Hematopoietic multipotent progenitor cell treated with erythropoietin and hydrocortisone succinate and interleukin-3 and kit ligand, for 15 days (in vitro differentiated cells): ENCODE measurements at places on chromosomes 11 and 22.

- DNase-seq: no peak
Observed at GRCh38 chr11:46363455-46364005, 16.3 kb downstream of the DGKZ start.

- no peak for DNase-seq
Observed at GRCh38 chr11:118334745-118335144, 7.8 kb downstream of the CD3D start.

DNA sequence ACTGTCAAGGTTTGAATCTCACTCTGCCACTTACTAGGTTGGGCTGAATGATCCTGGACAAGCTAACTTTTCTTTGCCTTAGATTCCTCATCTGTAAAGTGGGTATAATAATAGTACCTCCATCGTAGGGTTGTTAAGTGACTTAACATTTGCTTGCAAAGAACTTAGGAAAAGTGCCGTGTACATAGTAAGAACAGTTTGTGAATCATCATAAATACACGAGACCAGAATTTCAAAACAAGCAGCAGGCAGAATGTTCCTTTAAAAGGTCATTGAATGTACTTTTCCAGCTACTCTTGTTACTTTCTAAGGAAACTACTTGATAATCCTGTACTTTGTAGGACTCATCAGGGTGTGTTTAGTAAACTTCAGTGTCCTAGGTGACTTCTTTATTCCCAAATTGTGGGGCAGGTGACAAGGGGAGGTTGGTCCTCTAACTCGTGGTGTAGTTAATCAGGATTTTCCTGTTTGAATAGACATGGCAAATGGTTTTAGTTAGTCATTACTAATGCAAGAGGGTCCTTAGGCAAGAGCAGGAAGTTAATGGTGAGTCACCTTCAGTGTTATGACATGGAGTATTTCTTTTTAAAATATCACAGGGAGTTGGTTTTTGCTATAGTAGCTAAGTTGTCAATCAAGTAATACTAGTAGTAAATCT lies 67.9 kb downstream of the YAP1 start:
- DNase-seq: no peak

DNA sequence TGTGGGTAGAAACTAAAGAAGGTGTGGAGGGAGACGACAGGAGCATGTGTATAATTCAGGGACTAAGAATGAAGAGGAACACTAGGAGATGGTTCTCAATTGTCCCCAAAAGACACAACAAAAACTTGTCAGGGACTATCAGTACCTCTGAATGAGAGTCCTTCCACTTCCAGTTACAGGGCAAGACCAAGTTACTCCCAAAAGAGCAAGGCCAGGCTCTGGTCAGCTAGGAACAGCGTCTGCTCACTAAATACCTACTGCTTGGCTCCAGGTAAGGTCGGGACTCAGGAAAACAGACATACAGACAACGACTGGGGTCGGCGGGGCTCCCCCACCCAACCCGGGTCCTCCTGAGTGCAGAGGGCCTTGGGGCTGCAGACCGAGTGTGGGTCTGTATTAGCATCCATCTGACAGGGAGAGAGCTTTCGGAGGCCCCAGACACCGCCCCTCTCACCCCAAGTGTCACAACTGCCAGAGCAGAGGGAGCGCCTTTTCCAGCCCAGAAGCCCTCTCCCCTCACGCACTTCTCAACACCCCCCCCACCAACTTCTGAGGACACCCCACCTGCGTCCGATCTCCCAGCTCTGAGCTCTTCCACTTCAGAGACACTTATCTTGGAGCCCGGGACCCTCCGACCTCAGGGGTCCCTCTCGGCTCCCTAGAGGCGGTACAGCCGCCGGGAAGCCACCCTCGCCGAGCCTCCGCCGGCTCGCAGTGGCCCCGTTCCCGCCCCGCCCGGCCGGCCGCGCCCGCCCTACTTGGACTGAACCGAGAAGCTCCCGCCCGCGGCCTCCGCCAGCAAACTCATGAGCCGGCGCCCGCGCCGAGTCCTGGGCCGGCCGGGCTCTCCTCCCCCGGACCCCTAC lies 522 bp downstream of the RHOG start:
- peak; percentile 64 for DNase-seq

DNA sequence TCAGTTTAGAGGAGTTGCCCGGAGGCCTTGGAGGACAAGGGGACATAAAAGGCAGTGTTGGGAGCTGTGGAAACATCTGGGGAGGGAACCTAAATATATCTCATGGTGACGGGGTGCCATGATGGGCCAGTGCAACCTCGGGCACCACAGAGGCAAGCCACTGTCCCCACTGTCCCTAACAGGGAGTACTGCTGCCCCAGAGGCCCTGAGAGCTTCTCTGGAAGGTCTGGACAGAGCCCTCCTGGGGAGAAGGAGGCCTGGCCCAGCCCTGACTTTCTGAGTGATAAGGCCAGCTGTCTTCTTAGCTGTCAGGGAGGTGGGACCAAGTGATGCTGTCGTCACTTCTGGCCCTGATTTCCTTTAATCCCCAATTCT lies 5.5 kb upstream of the P2RY6 start:
- no peak for DNase-seq

GRCh38 chr22:43853328-43853931 lies 8.9 kb downstream of the SULT4A1 start:
- peak; percentile 2 for DNase-seq

DNA sequence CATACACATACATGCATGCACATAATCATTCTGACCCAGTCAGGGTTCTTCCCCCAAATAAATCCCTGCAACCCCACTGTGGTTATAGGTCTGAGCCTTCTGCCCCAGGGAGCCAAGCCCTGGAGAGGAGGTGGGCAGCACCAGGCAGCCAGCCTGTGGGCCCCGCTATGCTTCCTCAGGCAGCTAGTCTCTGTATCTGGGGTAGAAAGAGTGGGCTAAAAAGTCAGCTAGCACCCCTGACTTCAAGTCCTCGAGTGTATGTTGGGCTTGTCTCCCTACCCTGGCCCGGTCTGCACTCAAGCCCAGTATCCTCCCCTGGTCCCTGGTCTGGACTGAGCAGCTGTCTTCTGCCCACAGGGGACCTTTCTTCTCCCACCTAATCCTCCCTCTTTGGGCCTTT lies 28.0 kb downstream of the KCNQ1OT1 start:
- DNase-seq: no peak

DNA sequence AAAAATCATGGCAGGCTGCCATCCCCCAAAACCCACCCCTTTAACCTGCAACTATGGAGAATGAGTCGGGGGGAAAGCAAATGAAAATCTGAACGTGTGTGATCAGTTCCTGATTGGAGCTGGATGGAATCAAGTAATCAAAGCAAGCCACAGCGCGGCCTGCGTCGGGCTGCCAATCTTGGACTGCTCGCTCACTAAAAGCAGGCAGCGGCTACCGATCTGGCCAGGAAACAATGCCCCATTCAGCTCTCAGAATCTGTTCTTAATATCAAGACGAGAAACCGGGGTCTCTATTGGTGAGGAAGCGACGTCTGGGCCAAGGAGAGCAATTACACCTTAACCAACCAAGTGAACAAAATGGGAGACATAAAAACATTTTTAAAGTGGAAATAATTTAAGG lies 472.2 kb downstream of the SOX6 start:
- DNase-seq: no peak

DNA sequence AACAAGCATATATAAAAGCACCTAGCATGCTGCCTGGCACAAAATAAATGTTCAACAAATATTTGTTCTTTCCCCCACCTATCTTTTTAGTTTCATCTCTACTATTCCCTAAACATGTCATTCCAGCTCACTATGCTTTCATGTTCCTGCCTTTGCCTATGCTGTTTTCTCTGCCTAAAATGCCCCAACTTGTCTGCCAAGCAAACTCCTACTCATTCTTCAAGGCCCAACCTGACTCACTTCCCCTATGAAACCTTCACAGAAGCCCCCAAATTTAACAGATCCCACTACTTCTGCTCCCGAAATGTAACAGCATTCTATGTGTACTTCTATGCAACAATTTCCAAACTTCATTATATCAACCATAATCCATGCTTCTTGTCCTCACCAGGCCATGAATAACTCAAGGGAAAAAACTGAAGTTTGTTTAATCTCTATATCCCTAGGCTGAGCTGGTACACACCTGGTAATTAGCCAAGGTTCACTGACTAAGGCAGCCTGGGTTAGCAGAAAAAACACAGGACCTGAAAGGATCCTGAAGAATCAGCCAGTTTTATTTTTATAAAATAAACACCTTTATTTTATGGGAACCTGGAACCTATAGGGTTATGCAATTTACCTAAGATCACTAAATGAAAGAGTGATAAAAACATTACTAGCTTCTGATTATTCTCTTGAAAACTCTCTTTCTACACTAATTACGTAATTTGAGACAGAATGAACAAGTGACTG lies 72.2 kb downstream of the PAK1 start:
- DNase-seq: no peak

- peak; percentile 26 for DNase-seq
Observed at GRCh38 chr22:40263191-40263590, 83.1 kb upstream of the ADSL start.

DNA sequence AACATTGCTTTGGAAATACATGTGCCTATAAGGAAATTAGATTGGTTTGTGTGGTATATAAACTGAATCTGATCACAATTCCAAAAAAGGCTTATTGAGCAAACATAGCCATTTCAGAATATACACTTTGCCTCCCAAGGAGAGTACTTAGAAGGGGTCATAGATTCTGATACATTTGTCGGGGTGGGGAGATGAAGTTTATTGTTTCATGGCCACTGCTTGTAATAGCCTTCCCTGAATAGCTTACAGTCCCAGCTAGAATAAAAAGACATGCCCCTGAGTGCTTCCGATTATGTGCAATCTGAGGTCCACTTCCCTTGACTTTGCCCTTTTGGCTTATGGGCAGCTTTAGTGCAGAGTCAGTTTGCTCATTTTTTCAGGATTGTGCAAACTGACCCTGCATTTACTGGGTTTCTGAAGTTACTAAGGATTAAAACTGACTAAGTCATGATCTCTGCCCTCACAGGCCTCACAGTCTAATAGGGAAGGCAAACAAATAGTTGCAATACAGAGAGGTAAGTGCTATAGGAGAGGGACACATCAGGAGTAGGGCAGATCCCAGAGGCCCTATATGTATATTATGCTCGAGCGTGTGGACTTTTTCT lies 184.2 kb downstream of the BLID start:
- no peak for DNase-seq

DNA sequence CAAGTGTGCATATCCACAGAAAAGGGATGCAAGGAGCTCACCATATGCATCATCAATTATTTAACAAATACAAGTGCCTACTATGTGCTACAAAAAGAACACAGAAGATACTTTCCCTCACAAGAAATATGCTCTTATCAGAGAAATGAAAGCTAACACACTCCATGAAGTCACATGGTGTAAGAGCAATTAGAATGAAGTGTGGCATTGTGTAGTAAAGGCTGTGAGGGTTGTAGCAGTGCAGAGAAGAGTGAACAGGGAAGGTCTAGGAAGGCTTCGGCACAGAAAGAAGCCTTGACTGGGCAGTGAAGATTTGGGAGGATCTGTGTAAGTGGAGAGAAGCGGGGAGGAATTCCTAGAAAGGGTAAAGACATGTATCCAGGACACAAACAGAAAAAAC lies 22.5 kb downstream of the PPP2R1B start:
- DNase-seq: no peak

- DNase-seq: no peak
Observed at GRCh38 chr11:71467164-71467563, 14.2 kb downstream of the NADSYN1 start.

- no peak for DNase-seq
Observed at GRCh38 chr22:35463231-35463933, 63.4 kb downstream of the MCM5 start.

- no peak for DNase-seq
Observed at GRCh38 chr11:114066046-114066648, 6.6 kb downstream of the ZBTB16 start.

GRCh38 chr11:86431258-86431657 lies 56.6 kb downstream of the CCDC81 start:
- DNase-seq: no peak

- no peak for DNase-seq
Observed at GRCh38 chr11:37947821-37948220, 1349.8 kb upstream of the RAG2 start.

DNA sequence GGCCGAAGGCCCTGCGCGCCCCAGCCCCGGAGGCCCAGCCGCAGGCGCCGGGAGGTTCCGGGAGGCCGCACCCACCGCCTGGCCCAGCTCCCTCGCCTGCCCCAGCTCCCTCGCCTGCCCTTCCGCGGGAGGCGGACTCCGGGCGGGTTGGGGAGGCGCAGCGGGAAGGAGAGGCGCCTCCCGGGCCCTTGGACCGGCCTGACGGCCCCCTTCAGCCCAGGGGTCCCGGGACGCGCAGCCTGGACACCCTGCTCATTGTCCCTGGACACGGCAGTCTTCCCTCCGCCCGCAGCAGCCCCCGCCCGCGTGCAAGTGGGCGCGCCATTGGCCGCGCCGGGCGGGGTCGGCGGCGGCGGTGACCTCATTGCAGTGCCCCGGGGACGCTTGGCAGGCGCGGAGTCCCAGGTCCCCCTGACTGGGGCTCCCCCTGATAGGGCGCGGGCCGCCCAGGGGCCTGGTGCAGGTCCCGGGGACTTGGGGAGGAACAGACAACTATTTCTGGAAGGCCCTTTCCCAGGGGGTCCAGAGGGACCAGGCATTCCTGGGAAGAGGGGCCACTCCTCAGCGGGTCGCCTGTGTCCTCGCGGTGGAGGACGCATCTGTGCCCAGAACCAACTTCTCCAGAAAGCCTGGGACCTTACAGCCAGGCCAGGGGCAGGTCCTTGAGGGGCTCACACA lies 501 bp downstream of the CD151 start:
- DNase-seq: peak; percentile 63

DNA sequence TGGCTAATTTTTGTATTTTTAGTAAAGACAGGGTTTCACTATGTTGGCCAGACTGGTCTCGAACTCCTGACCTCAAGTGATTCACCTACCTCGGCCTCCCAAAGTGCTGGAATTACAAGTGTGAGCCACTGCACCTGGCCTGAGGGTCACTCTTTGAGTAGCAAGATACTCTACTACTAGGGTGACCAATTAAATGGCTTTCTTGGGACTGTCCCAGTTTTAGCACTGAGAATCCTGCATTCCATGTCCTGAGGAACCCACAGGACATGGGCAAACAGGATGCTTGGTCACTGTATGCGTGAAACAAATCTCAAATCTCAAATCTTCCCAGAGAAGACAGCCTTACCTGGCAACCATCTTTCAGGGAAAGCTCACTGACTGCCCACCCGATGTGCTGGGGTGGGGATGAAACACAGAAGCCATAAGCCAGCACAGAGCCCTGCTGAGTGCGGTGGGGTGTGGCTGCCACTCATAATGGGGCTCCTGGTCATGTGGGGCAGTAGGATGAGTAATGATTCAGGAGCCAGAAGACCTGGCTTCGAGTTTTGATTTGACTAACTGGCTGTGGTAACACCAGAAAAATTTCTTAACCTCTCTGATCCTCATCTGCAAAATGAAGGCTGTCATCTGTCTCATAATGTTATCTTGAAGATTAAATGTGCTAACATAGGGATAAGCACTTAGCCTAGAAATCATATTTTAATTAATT lies 11.5 kb downstream of the CLMP start:
- no peak for DNase-seq

GRCh38 chr22:31286360-31287255 lies 5.7 kb downstream of the PIK3IP1 start:
- no peak for DNase-seq

- no peak for DNase-seq
Observed at GRCh38 chr11:118318124-118318523, 13.6 kb downstream of the CD3E start.

GRCh38 chr11:69216647-69217051 lies 60.9 kb downstream of the SMIM38 start:
- DNase-seq: no peak

GRCh38 chr22:47421846-47422245 lies 659.4 kb downstream of the TBC1D22A start:
- no peak for DNase-seq
